ENCODE measurements at places on chromosomes 6 and 20.
A peak's percentile ranks its signal among the peaks of the same experiment; 100 is the strongest.

GRCh38 chr6:84227044-84227433 lies 404 bp downstream of the CEP162 start:
- DNase-seq = peak; percentile 3

DNA sequence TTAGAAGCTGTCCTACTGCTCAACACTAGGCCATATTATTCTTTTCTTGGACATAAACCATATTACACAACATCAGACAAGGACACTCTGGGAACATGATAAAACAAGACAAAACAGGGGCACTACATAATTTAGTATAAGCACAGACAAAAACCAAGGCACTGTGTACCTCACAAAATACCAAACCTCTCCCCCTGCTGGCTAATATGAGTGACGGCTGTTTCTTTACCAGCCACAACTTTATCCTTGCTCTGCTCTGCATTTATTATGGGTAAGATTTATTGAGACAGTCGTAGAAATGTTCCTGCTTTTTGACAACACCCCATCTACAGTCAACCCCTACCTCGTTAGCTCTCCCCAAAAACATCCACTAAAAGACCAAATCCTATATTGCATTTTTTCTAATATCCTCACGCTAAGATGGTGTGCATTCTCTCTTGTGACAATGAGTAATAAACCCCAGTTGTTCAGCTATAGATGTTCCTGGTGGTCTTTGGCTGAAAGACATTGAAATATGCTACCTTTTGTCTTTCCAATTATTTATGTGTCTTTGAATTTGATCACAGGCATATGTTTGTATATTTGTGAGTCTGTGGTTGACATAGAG lies 23.8 kb upstream of the POLR1H start:
- no peak for DNase-seq

GRCh38 chr20:51749674-51750036 lies 18.5 kb downstream of the ATP9A start:
- no peak for DNase-seq

DNA sequence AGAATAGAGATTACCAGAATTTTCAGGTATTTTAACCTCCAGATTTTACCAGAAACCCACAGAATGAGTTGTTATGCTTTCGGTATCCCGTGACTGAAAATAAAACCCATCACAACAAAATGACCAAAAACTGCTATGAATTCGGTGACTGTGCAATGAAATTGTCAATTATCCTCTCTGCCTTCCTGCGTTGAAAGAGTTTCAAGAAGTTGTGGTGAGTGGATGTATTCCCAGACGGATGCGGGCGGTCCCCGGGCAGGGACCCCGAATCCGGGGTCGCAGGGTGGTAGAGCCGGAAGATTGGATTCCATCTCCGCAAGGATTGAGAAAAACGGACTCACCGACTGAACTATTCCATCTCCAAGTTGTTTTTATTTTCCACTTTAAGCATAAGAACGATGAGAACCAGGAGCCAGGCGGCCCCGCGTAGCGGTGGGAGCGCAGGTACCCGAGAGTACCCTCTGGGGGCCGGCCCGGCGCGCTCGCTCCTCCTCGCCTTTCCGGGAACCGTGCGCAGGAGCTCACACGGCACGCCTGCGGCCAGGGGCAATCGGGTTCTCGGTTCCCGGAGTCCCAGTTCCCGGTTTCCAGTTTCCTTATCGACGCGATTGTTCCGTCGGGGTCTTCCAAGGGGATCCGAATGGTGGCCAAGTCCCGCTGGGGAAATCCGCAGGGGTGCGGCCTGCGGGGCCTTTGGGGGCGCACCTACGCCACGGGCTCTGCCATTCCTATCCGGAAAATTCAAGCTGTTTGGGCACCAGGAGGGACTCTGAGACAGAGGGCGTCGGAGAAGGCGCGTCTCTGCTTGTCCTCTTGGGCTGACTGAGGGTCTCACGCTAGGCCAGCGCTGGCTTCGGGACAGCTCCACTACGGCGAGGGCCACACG lies 104.9 kb upstream of the PRDM1 start:
- peak; percentile 21 for DNase-seq

- DNase-seq = no peak
Observed at GRCh38 chr6:41135062-41135832, 18.9 kb downstream of the TREML1 start.

DNA sequence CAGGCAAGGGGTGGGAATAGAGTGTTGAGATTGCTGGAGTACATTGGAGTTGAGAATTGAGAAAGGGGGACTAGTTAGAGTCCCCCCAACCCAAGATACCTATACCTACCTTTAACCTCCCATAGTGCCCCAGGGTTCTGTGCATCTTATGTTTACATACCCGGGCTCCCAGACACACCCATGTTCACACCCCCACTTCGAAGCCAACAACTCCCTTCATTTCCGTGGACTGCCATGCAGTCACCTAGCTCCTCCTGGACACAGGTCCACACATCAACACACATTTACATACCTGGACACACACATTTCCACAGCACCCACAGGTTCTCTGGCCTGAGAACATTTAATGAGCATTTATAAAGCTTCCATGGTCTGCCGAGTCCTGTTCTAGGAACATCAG lies 5.1 kb downstream of the TMEM63B start:
- no peak for DNase-seq

DNA sequence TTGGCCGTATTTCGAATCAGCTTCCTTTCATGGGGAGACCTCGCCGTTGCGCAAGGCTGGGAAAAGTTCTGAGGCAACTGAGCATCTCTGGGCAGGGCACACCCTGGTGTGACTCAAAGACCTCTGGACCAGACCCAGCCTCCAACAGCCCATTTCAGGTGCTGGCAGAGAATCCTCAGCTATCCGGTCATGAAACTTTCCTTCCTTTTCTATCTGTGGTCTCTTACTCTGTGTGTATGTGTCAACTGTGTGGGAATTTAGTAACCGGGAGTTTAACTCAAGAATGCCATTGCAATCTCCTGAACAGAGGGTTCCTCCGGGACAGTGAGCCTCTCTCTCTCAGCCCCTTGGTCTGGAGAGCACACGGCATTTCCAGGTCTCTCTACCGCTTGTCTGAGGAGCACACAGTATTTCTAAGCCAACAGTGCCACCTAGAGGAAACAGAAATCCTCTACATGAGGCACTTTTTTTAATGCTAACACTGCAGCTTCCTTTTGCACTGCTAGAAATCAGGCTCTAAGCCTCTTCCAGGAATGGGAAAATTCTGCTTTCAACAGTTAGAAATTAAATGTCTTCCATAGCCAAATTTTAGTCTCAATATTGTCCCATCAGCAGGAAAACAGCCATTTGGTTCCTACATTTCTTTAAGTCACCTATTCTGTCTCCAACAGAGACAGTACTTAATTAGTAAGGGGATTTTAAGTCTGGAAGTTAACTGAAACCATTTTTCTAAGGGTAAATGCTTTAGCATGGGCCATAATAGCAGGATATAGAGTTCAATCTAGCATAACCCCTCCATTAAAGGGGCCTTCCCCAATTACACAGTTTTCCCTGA lies 32.7 kb downstream of the PLN start:
- peak; percentile 36 for DNase-seq

DNA sequence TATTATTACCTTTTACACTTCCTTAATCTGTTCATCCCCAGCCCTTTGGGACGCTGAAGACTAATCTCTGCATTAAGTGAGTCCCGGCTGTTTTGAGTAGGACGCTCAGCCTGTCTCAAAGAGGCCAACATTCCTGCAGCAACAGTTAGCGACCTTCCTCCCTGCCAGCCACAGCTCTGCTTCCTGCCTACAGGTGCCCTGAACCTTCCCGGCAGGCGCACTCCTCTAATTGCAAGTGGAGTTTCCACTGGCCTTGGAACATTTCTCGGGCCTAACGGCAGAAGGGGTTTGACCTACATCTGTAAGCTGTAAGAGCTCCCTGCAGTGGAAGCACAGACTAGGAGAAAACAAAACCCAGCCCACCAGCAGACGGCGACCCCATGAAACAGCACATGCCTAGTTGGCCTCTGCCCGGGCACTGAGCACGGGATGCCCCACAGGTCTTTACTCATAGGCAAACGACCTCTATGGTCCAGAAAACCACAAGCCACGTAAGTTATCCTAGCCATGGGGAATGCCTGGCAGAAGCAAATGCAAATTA lies 137.9 kb downstream of the DTNBP1 start:
- no peak for DNase-seq
